ENCODE measurements at places on chromosomes 7 and 10.

DNA sequence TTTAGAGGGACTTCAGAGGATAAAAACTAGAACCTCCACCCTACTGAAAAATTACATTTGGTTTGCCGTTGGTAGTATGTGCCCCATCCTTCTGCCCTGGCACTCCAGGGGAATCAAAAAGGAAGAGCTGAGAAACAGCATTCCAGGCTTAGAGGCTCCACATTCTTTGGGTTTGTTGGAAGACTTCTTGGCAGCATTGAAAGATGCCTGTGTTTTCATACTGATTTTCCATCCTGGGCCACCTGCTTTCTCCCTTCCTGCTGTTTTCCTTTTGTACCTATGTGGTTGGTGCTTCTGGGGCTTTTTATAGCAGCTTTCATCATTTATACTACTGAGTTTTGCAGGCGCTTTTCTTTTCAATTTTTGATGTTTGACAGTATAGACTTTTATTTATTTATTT lies 61.7 kb downstream of the AUTS2 start:
- no peak for DNase-seq

DNA sequence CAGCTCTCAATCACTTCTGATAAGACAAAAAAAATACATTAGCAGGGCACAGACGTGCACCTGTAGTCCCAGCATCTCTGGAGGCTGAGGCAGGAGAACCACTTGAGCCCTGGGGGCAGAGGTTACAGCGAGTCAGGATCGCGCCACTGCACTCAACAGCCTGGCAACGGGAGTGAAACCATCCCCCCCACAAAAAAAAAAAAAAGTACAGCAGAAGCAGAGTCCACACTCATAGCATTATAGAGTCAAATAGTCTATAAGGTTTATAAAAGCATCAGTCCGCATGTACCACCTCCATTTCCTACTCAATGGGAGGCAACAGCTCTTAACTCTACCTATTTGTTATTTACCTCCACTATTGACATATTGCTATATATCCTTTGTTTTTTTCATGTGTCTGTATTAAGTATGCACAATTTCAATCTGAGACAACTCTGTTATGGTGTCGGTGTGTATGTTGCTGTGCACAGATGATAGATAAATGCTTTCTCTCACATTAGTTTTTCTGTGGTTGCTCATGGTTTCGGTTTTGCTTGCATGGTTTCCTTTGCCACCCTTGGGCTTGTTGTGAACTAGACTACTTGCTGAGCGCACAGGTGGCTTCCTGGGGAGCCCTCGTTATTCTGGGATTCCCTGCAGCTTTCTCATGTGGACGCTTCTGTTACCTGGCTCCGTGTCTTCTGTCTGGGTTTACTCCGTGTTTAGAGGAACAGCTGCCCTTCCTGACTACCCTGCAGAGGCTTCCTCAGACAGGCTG lies 40.4 kb downstream of the PROSER2 start:
- no peak for DNase-seq

- DNase-seq = no peak
Observed at GRCh38 chr10:89426230-89426868, 12.0 kb downstream of the IFIT5 start.

GRCh38 chr7:18177815-18178660 lies 150.4 kb upstream of the PRPS1L1 start:
- no peak for DNase-seq

GRCh38 chr10:37975401-37975991 lies 951 bp downstream of the ZNF25 start:
- no peak for DNase-seq

DNA sequence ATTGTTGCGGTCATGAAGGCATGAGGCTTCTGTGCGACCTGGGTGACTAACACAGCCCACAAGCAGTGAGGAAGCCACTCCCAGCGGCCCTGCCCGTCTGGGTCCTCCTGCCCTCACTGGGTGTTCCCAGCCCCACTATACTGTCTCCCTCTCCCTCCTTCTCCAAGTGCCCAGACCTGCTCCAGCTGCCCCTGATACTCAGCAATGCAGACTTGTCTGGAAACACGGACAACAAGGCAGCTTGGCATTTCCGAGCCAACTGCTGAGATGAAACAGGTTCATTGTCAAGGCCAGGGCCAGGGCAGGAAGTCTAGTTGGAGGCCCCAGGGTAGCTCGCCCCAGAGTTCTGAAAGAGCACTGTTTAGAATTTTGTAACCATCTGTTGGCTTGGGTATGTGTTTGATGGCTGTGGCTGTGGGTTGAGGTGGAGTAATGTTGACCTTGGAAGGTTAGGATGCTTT lies 95.7 kb downstream of the RBM20 start:
- DNase-seq = no peak

DNA sequence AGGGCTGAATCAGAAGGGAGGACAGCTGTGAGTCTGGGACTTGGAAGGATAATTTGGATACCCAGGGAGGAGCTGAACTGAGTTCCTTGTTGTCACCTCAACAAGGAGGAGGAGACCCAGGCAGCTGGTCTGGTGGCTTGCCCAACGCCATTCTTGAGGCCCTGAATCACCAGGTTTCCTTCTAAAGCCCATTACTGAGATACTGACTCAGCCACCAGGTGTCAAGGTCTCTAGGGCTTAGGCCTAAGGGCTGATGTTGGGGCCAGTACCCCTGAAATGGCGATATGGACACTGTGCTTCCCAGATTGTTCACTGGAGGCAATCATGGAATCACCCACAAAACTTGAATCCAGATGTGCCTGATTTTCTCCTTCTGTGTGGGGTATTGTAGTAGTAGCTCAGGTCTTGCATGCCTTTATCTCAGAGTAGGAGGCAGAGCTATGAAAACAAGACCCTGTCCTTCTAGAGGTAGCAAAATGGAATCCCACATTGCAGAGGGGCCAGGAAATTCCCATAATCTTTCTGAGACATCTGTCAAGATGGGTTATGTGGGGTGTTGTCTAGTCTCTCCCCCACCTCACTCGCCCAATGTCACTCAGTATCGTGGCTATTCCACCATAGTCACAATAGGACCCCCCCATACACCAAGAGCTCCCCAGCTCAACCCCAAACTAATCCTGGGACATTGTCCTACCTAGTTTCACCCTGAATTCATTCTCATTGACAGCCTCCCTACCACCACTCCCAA lies 1.8 kb upstream of the ATG9B start:
- no peak for DNase-seq

DNA sequence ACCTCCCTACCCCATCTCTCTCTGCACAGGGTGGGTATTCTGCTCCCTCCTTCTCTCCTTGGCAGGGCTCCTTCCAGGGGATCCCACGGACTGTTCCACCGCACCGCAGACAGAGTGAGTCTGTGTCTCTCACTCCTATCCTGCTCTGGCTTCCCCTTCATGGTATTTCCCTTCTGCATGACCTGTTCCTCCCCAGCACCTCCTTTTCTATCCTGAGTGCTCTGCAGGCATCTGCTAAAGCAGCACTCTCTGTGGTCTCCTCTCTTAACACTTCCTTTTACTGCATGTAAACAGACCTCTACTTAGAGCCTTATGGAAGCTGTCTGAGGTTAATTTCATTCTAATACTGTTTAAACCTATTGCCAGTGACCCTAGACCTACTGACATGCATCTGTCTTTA lies 171.5 kb downstream of the CCSER2 start:
- DNase-seq = no peak

- DNase-seq = no peak
Observed at GRCh38 chr10:112446055-112446854, 459 bp downstream of the ZDHHC6 start.

- DNase-seq = no peak
Observed at GRCh38 chr7:157574120-157574825, 237.5 kb downstream of the DNAJB6 start.

DNA sequence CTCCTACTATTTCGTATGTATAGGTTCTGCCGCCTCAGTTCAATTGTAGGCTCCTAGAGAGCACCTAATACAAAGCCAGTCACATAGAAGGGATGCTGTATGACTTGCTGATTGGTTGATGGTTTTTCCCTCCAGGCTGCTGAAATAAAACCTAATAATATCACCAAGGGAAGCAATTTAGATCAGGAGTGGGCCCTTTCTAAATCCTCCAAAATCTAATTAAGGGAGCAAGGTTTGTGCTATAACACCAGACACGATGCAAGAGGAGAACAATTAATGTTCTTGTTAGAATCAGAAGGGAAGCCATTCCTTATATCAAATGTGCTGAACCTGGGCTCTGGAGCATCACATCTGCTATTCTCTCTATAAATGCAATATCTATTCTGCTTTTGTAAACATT lies 42.0 kb upstream of the SLC13A1 start:
- no peak for DNase-seq

- no peak for DNase-seq
Observed at GRCh38 chr10:78937800-78938694, 130.7 kb upstream of the ZMIZ1 start.

DNA sequence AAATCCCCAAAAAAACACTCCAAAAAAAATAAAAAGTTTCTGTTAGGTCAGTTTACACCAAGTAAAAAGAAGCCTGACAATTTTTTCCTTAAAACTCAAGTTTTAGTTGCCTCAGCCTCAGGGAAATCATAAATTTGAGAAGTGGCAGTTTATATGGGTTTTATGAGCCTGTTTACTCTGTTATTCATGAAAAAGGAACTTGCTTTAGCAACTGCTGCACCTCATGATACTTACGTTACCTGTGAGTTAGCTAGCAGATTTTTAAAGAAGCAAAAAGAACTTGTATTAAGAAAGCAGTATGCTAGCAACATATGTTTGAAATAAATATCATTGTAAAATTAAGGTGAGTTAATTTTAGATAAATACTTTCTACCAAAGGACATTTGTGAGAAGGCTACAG lies 1264.5 kb upstream of the PHF14 start:
- no peak for DNase-seq

DNA sequence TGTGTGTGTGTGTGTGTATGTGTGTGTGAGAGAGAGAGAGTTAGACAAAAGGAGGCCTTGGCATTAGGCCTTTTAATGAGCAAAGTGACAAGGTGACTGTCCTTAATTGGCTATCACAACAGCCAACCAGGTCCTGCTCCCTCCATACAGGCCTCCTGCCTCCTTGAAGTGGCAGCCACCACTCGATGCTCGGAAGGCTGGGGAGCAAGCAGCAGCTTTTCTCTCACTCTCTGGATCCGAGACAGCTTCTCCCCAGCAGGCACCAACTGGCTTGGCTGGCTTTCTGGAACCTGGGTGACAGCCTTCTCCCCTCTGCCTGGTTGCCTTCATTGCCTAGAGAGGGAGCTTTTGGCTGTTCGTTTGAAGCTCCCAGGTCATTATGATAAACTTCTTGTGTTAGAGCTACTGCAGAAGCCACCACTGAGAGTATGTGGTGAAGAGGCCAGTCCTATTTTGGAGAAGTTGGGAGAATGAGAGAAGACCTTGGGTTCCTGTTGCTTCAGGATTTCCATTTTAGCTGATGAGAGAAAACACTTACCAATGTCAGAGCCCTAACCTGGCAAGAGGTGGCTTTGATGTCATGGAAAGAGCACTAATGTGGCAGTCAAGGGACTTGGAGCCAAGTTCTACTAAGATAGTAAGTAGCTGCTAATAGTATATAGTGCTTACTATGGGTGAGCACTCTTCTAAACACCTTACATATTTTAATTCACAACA lies 37.6 kb downstream of the RPS24 start:
- DNase-seq = no peak

- no peak for DNase-seq
Observed at GRCh38 chr7:64621656-64622055, 44.3 kb upstream of the ZNF107 start.

Data from D721Med (cell line).